ENCODE measurements at places on chromosomes 3 and 15. TPM values are rescaled to one million over a fixed set of nuclear protein-coding genes. Genes with fewer than 3 reads are reported as not detected.

SMCO1 gene
- total RNA-seq = not detected

DHFR2 gene
- 6.9 TPM for total RNA-seq

DNA sequence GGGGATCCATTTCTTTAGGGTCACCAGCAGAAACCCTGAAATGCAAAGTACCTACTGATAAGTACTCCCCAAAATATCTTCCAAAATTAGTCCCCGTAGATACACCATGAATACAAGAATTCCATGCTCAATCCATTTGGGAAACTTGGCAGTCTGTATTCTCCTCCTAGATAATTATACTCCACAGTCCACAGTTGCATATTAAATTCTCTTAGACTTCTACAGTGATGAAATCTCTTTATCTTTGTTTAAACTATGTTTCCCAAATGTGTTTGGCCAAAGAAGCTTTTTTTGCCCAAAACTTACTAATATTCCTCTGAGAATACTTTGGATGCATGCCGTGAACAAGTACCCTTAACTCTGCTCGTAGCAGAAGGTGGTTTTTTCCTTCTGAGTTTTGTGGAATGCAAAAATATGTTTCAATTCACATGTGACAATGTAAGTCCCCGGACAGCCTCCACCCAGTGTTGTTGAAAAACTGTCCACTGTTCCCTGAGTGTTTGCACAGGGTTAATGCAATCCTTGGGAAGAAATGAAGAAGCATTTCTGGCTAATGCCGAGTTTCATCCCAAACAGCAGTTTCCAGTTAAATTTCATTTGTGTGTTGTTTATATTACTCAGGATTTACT lies 126.7 kb downstream of the ARNT2 start:
- DNase-seq = peak; percentile 98

ZBED2 gene
- total RNA-seq = 0.09 TPM

DNA sequence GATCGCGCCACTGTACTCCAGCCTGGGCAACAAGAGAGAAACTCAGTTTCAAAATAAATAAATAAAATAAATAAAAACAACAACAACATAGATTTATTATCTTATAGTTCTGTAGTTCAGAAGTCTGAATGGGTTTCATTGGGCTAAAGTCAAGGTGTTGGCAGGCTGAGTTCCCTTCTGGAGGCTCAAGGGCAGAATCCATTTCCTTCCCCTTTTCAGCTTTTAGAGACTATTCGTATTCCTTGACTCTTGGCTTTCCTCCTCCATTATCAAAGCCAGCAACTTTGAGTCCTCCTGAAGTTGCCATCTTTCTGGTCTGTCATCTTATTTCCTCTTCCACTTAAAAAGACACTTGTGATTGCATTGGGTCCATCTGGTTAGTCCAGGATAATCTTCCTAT lies 12.1 kb downstream of the BLM start:
- DNase-seq = no peak

- peak; percentile 51 for DNase-seq
These were observed 1.4 kb upstream of the GPR156 start for GRCh38 chr3:120286465-120286864.

- DNase-seq = no peak
These were observed 92.6 kb upstream of the STT3B start for GRCh38 chr3:31439890-31440750.

CPLX3 gene
- not detected for total RNA-seq

DNA sequence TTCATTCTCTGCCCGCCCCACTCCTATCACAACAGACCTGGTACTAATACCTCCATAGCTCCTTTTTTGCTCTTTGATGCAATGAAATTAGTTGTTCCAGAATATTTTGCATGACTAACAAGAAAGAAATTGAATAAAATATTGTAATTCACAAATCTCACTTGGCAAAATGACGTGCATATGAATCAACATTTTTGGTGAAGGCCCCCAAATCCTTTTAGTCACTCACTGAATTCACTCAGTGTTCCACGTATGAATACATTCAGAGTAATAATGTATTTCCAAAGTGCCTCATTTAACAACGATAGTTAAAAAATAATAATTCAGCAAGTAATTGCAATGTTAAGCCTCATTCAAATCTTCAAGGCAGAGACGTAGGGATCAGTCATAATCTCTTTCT lies 148.6 kb upstream of the STRIT1 start:
- DNase-seq = peak; percentile 54

- no peak for DNase-seq
These were observed 72.9 kb downstream of the MEGF11 start for GRCh38 chr15:66180531-66181097.

GRCh38 chr3:53354945-53355498 lies 7.7 kb upstream of the DCP1A start:
- DNase-seq = peak; percentile 74

AGTR1 gene
- 3.2 TPM for total RNA-seq

DNA sequence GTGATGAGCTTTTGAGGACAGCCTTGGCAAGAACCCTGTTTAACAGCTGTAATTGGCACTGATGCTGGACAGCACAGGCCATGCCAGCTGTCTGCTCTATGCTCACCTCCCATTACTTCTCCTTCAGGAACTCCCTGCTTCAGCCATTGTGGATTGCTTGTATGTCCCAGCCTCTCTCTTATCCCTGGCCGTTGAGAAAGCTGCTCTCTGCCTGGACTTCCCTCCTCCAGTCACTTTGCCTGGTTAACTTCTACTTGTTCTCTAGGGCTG lies 444.5 kb downstream of the EPHB1 start:
- DNase-seq = no peak

- DNase-seq = peak; percentile 59
These were observed 6.7 kb upstream of the CMTM7 start for GRCh38 chr3:32384938-32385337.

CFAP92 gene
- total RNA-seq = 0.49 TPM

PPP2R3A gene
- 16.1 TPM for total RNA-seq

DNA sequence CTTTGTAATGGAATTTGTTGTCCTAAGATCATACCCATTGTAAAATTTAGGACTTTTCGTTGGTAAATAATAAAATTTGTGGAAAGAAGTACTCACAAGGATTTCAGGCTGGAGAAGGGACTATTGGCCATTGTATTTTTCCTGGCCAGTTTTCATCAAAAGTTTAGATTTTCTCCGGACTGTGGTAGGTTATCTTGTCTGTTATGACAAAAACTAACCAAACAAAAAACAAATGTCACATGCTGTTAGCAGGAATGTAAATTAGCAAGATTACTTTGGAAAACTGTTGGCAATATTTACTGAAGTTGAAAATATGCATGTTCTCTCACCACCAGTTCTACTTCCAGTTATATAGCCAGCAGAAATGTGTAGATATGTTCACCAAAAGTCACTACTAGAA lies 27.8 kb downstream of the PDE8A start:
- DNase-seq = no peak

DNA sequence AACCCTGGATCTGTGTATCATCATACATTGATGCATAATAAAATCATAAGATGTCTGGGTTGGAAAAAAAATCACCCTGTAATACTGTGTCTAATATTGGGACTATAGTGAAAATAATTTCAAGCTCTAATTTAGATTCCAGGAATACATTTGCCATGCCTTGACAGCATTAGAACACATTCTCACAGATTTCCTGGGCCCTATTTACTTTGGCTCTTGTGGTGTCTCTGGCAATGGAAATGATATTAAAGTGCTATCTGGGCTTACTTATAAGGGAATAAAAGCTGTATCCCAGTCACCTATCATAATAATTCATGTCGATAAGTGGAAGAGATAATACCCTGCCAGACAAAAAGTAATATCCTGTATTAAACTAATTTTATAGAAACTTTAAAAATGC lies 472.0 kb downstream of the ZPLD1 start:
- no peak for DNase-seq

- DNase-seq = no peak
These were observed 524.4 kb downstream of the NSUN3 start for GRCh38 chr3:94587291-94587690.

GRCh38 chr3:18047052-18047451 lies 304.6 kb upstream of the TBC1D5 start:
- peak; percentile 47 for DNase-seq

GRCh38 chr15:91975241-91975978 lies 121.9 kb downstream of the SLCO3A1 start:
- no peak for DNase-seq

GOLGA6D gene
- not detected for total RNA-seq

ISG20 gene
- 1.9 TPM for total RNA-seq

DNA sequence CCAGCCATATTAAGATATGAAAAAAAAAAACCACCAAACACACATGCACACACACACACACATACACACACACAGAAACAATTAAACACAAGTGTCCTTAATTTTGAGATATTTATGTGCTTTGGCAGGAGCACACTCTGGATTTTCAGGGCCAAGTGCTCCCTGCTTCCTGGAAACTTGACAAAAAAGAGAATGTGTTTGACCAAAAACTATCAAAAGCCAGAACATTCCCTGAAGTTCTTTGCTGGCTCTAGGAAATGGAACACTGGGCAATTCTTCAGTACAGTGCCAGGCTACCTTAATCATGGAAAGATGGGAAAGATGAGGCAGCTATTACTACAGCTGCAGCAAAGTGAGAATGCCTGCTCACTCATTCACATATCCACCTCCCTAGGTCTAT lies 44.6 kb downstream of the P3H2 start:
- DNase-seq = peak; percentile 81

- DNase-seq = peak; percentile 30
These were observed 19.9 kb upstream of the EBLN2 start for GRCh38 chr3:73041537-73041936.

- DNase-seq = peak; percentile 73
These were observed 6.9 kb upstream of the MEIS2 start for GRCh38 chr15:37107071-37107743.

DNA sequence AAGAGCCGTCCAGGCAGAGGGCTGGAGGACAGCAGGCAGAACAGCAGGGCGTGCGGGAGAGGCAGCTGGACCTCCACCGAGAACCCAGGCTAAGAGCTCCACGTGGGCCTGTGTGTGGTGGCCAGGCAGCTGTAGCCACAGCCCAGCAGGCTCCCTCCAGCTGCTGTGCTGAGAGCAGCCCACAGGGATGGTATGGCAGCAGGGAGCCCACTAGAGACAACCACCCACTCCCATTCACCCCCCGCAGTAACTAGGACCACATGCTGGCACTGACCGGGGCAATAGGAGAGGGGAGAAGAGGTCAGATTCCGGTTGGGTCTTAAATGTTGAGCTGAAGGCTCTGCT lies 25.6 kb upstream of the MUSTN1 start:
- no peak for DNase-seq

DNA sequence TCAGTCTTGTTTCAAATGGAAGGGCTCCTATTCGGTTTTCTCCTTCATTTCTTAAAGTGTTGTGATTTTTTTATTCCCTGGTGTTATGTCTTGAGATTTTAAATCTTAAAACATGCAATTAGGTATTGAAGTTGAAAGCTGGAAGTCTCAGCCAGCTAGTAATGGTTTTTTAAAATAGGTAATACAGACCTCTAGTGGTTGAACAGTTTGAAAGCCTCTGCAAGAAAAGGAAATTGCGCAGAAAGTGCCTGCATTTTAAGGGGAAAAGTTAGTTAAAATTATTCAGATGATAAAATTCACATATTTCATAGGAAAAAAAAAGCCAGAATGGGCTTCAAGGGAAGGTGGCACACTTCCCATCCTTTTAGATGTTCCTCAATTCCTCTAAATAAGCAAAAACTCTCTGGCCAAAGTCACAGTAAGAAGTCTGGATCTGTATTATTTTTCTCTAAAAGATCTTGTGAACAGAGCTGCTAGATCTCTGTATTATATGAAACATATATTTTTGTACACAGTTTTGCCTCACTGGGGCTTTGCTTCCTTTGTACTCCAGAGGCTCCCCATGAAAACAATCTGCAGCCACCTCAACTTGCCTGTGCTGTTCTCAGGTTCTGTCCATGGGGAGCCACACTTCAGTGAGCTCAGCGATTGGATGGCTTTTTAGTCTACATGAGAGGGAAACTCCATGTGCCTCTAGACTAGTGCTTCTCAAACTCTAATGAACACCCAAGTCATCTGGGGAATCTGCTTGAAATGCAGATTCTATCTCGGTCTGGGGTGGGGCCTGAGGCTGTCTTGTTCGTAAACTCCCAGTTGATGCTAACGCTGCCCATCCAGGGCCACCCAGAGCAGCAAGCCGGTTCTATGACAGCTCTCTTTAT lies 21.5 kb downstream of the AGTR1 start:
- peak; percentile 58 for DNase-seq

DUOX2 gene
- total RNA-seq = not detected

CD80 gene
- total RNA-seq = not detected

DNA sequence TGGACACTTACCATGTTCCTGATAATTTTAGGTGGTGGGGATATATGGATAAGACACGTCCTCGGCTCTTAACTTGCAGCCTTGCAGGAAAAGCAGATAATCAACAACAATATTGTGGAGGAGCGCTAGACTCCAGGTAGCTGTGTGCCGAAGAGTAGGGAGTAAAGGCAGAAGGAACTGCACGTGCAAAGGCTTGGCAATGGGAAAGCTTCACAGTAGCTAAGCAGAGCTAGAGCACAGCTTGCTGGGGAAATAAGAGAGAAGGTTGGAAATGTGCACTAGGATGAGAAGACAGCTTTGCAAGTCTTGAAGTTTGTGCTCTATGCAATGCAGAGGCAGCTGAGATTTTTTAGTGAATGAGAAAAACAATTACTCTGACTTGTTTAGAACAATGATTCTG lies 12.4 kb downstream of the PSMA4 start:
- DNase-seq = no peak

- peak; percentile 56 for DNase-seq
These were observed 89.3 kb downstream of the RASA2 start for GRCh38 chr3:141575879-141576743.

TNNC1 gene
- 2.0 TPM for total RNA-seq

DNA sequence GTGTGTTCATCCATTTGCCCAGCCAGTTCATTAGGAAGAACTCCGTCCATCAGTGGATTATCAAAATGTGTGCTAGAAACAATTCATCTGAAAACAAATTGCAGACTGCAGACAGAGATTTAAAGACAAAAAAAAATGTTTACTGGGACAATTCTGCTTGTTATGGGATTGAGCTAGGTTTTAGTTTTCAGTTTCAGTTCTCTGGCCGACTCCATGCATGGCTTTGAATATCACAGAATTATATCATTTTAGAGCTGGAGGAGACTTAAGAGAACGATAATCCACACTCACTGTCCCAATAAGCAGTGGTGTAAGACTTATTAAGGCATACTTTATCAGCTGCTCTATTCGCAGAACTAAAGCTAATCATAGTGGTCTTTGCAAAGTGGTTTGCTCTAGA lies 51.1 kb downstream of the TFG start:
- no peak for DNase-seq

DNA sequence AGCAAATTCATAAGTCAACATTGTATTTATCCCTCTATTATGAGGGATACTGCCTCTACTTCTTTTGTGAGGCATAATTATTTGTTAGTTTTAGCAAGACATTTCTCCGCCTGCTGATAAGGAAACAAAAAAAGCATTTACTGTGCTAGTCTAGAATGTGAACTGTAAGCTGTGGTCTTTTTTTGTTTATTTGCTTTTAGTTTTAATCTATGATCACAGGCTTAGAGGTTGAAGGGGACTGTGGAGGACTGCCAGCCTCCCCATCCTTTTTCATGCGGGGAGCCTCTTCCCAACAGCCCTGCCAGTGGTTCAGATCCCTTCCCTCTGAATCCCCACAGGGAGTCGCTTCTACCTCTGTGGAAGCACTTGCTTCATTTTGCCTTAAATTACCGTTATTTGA lies 331.0 kb upstream of the ROPN1 start:
- no peak for DNase-seq

FSIP1 gene
- total RNA-seq = 4.2 TPM
